C1 segment of cervical spinal cord (tissue), 14 donors: ENCODE measurements at places on chromosomes 4 and X.

- DNase-seq, result no peak
These were observed 236.8 kb downstream of the GPAT3 start for GRCh38 chr4:83772685-83773084.

GRCh38 chrX:9681011-9681410, 84.6 kb downstream of the GPR143 start:
- DNase-seq, result no peak

DNA sequence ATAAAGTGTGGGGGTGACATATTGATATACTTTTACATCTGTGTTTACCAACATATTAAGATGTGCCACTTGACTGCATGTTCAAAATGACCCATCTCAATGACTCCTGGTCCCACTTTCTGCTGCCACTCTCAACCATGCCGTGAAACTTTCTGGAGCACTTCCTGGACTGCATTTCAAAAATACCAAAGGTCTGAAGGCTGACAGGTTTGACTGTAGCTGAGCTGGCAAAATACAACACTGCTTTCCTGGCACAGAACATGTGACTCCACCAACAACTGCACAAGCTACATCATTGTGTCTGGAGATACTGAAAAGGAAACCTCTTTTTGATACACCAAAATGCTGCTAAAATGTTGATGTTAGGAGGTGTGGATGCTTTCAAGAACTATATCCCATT, 184.8 kb downstream of the UNC5C start:
- DNase-seq, result peak; percentile 12

DNA sequence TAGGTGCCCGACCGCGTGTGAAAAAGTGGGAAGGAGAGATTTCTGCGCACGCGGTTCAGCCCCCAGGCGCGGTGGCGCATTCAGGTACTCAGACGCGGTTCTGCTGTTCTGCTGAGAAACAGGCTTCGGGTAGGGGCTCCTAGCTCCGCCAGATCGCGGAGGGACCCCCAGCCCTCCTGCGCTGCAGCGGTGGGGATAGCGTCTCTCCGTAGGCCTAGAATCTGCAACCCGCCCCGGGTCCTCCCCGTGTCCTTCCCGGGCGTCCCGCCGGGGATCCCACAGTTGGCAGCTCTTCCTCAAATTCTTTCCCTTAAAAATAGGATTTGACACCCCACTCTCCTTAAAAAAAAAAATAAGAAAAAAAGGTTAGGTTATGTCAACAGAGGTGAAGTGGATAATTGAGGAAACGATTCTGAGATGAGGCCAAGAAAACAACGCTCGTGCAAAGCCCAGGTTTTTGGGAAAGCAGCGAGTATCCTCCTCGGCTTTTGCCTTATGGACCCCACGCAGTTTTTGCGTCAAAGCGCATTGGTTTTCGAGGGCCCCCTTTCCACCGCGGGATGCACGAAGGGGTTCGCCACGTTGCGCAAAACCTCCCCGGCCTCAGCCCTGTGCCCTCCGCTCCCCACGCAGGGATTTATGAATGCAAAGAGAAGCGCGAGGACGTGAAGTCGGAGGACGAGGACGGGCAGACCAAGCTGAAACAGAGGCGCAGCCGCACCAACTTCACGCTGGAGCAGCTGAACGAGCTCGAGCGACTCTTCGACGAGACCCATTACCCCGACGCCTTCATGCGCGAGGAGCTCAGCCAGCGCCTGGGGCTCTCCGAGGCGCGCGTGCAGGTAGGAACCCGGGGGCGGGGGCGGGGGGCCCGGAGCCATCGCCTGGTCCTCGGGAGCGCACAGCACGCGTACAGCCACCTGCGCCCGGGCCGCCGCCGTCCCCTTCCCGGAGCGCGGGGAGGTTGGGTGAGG, 3.7 kb downstream of the SHOX start:
- no peak for DNase-seq

DNA sequence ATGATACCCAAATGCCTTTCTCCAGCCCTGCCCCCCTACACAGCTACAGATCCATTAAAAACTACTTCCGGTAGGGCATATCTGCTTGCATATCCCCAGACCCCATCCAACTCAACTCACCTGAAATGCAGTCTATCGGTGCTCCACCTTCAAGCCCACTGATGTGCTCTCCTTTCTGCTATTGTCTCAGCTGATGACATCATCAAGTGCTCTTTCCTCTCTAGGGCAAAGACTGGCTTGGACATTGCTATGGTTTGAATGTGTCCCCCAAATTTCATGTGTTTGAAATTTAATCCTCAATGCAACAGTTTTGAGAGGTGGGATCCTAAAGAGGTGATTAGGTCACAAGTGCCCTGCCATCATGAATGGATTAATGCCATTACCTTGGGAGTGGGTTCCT, 212.4 kb downstream of the RELL1 start:
- DNase-seq, result no peak

- DNase-seq, result no peak
These were observed 385.9 kb upstream of the MAD2L1 start for GRCh38 chr4:120452536-120452935.

DNA sequence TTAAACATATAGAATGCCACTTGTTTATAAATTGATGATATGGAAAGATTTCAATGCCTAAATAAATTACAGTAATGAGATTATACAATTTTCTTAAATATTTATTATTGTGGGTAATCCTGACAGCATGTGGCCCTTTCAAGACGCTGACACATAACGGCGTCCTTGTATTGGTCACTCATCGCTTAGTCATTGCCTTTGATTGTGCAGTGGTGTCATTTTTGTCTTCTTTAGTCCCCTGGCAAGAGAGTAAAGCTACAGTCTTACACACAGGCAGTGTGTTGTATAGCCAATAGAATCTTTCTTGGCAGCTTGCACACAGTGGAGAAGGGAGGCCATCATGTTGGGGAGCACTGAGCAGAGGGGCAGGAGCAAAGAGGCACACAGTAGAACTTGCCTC, 361.8 kb upstream of the GALNT7 start:
- no peak for DNase-seq

DNA sequence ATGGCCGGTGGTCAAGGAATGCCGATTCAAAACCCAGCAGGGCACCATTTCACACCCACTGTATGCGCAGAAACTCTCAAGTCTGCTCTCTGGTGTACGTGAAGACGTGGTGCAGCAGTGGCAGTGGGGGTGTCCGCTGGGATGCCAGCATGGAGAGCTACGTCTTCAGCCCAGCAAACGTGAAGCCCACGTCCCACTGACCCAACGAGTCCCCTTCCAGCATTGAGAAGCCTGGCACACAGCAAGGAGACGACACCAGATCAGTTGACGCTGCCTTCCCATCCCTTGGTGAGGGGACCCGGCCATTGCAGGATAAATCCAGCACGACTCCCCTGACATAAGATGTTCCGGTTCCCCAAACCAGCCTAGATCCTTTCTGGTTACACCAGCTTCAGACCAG, 2.2 kb upstream of the PLXNB3 start:
- no peak for DNase-seq

- no peak for DNase-seq
These were observed 13.0 kb upstream of the SEPSECS start for GRCh38 chr4:25172961-25173915.

DNA sequence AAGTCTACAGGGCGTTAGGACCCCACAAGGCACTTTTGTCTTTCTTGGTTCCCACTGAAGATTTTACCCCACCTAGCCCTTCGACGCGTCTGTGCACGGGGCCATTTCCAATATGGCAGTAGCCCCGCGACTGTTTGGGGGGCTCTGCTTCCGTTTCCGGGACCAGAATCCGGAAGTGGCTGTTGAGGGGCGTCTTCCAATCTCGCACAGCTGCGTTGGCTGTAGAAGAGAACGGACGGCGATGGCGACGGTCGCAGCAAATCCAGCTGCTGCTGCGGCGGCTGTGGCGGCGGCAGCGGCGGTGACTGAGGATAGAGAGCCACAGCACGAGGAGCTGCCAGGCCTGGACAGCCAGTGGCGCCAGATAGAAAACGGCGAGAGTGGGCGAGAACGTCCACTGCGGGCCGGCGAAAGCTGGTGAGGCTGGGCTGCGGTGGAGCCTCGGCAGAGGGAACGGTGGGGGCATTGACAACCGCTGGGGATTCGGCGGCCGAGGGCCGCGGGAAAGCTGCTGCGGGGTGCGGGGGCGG, at the start of gene USP11:
Gene USP11, plus strand, starts transcription at position 207 of the 530 bp plus-strand sequence. Its CDS starts 35 bp downstream, at position 242.
- no peak for DNase-seq

- no peak for DNase-seq
These were observed 24.4 kb downstream of the ENOX2 start for GRCh38 chrX:130878350-130879341.

- no peak for DNase-seq
These were observed 136.8 kb downstream of the TET2 start for GRCh38 chr4:105283501-105283900.

GRCh38 chrX:13387666-13388494, 68.0 kb upstream of the ATXN3L start:
- no peak for DNase-seq

DNA sequence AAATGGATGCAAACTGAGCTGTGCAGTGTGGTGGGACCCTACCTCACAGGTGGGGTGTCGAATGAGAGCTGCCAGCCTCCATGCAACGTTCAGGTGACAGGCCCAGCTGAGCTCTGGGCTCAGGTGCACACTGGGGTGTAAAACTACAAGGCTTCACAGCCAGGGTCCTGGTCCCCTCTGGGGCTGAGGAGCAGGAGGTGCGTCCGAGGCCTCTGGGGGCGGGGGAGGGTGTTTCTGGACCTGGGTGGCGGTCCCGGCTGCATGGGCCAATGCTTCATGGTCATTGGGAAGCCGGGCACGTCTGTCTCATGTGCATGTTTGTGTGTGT, 26.5 kb upstream of the SORCS2 start:
- DNase-seq, result no peak

GRCh38 chrX:118973389-118974087, 880 bp upstream of the LONRF3 start:
- no peak for DNase-seq

- no peak for DNase-seq
These were observed 63.2 kb downstream of the MGST2 start for GRCh38 chr4:139728840-139729239.

GRCh38 chr4:151568966-151569365, 160.0 kb downstream of the FHIP1A start:
- no peak for DNase-seq

- DNase-seq, result no peak
These were observed 202.0 kb downstream of the NR3C2 start for GRCh38 chr4:148240241-148240640.

DNA sequence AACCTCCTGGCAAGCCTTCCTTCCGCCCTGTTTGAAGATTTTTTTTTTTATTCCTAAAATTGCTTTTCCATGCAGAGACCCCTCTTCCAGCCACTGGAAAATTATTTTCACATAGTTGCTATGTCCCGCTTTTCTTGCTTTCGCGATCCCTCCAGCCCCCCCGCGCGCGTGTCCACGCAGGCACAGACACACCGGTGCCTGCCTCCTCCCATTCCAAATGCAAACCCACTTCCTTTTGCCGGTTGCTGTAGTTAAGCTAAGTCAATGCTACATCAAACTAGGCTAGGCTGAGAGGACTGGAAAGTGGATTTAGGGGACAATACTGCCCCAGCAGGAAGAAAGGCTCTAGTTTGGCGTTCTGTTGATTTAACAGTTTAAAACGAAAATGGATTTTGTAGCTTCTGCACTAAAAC, 111.0 kb downstream of the DHX15 start:
- no peak for DNase-seq

DNA sequence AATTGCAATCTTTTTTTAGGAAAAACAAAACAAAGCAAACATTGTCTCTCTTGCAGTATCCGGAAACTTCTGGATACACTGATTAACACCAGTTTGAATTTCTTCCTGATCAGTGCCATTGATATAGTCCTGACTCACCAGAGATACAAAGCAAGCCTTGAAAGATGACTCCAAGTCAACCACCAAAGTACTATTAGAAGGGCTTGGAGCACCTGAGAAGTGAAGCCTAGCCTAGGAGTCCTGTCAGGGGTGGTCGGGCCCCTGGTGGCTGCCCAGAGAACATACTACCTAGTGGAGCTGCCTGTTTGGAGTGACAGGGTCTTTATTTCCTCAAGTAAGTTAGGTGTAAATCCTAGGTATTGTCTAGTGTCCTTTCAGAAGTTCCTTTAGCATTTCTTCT, 593.2 kb downstream of the ZNF674 start:
- no peak for DNase-seq

GRCh38 chrX:46733226-46733625, 25.7 kb downstream of the SLC9A7 start:
- no peak for DNase-seq

DNA sequence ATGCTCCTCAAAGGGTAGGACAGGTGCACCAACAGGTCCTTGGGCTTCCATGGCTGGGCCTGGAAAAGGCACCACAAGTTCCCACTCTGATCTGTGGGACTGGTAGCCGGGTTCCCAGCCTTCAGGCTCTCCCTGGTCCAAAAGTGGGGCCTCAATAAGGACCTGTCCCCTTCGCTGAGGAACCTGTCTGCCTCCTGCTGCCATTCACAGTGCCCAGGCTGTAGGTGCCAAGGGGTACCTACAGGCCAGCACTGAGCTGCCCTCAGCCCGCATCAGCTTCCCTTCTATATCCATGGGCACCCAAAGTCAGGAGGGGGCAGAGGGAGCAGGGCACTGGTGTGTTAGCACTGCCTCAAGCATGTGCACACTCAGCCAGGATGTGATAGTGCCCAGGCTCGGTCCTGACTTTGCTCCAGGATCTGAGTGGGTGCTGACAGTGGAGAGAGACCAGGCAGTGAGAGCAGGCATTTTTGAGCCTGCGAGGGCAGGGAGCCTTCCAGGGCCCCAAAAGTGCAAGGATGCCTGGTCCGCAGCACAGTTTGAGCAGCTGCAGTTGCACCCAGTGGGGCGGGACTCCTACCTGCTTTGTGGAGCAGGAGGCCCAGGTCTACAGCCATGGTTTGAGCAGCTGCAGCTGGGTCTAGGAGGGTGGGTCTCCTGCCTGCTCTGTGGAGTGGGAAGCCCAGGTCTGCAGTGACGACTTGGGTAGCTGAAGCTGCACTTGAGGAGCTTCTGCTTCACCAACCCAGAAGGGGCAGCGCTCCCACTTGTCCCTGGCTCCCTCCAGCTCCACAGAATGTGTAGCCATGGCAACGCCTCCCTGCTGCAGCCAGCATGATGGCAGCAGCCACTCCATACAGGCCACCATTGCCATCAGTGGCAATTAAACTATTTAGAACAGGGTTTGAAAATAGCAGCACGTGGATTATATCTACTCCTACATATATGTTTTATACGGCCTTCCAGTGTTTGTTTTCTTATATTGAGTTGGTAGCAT, 376.4 kb downstream of the KCTD8 start:
- no peak for DNase-seq

DNA sequence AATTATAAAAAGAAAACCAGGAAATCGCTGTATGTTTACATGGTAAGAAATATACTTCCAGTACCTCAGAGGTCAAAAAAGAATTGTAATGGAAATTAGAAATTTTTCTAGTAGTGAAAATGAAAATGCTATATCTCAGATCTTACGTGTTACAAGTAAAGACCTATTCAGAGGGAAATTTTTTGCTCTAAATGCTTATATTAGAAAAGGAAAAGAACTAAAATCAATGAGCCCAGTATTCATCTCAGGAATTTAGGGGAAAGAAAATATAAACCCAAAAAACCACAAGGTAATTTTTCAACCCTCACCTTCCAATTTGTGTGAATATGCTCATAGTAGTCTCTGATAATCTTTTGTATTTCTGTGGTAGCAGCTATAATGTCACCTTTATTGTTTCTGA, 145.6 kb downstream of the RAP1GDS1 start:
- DNase-seq, result no peak
